ENCODE measurements at places on chromosomes 4 and X.

DNA sequence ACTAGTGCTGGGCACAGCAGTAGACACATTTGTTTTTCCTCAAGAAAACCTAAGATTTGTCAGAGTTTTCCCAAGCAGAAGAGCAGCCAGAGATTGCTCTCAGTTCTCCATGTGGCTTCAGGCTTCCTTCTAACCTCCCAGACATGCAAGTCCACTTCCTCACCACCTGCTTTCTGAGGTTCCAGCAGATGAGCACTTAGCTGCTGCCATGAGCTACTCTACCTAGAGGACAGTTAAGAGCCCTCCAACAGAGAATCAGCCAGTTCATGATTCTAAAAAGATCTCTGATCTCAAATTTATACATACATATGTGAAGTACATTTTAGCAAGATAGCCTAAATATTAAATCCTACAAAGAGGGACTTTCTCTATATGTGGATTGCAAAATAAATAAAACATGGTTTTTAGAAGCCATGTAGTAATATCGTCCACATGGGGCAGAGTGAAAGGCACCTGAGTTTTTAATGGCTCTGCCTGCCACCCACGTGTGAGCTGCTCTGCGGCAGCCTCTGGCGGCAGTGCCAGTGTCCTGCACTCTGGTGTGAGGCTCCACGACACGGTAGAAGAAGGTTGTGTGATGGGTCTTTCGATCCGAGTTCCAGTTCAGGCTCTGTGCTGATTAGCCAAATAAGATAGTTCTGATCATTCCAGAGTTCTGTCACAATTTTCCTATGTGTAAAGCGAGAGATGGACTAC is 10.3 kb downstream of the CYP4V2 start:
- peaks cover 12% of the 10 kb centered on the region for H3K36me3 ChIP-seq
- H3K4me1 ChIP-seq = no peaks in the 10 kb centered on the region
- no peak overlapping the region for H3K4me3 ChIP-seq
- H3K27me3 ChIP-seq = no peaks in the 10 kb centered on the region
- DNase-seq = no peak

- no peaks in the 10 kb centered on the region for H3K36me3 ChIP-seq
- no peaks in the 10 kb centered on the region for H3K4me1 ChIP-seq
- no peak overlapping the region for H3K4me3 ChIP-seq
- H3K27ac ChIP-seq = no peak overlapping the region
Measured at GRCh38 chr4:41713768-41714167, 34.8 kb downstream of the PHOX2B start.

- no peak for DNase-seq
- H3K4me3 ChIP-seq = no peak overlapping the region
- H3K27ac ChIP-seq = no peak overlapping the region
Measured at GRCh38 chr4:150382028-150382427, 199.9 kb upstream of the MAB21L2 start.

DNA sequence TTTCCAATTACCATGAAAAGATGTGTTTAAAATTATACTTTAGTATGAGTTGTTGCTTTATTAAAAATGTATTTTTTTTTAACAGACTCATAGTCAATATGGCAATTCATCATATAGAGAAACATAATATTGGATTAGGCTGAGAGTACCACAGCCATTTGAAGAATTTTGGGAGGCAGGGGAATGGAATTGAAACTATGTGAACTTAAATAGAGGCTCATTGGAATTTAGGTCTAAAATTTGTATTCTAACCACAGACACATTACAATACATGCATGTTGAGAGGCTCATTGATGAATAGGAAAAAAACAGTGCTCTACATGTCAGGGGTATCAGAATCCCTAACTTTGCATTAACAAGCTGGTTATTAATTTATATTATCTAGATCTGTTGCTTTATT is 269.6 kb downstream of the DKK2 start:
- no peaks in the 10 kb centered on the region for H3K4me1 ChIP-seq
- no peaks in the 10 kb centered on the region for H3K36me3 ChIP-seq
- DNase-seq = no peak
- no peak overlapping the region for H3K27ac ChIP-seq
- no peaks in the 10 kb centered on the region for H3K27me3 ChIP-seq

- no peaks in the 10 kb centered on the region for H3K36me3 ChIP-seq
- no peak for DNase-seq
- no peaks in the 10 kb centered on the region for H3K27me3 ChIP-seq
- no peak overlapping the region for H3K27ac ChIP-seq
- H3K4me3 ChIP-seq = no peak overlapping the region
- no peaks in the 10 kb centered on the region for H3K4me1 ChIP-seq
Measured at GRCh38 chr4:139575072-139575471, 19.1 kb upstream of the SETD7 start.

DNA sequence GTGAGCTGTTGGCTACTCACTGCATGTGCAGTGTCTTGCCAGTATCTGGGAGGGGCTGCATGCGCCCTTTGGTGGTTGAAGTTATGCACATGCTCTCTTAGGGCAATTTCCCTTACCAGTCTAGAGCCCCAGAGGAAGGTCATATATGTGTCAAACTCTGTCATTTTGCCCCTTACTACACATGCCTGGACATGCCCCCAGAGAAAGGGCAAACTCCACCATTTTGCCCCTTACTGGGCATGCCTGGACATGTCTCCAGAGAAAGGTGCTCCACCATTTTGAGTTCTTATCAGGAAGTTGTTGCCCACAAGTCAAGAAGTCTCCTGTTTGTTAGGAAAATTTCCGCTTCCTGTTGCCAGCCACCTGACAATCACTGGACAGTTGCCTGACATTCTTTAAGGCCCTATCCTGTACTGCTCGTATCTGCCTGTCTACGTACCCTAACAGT is 56.4 kb upstream of the PLAC8 start:
- H3K4me1 ChIP-seq = peaks cover 6% of the 10 kb centered on the region
- H3K4me3 ChIP-seq = no peak overlapping the region
- no peaks in the 10 kb centered on the region for H3K36me3 ChIP-seq
- H3K27ac ChIP-seq = no peak overlapping the region

DNA sequence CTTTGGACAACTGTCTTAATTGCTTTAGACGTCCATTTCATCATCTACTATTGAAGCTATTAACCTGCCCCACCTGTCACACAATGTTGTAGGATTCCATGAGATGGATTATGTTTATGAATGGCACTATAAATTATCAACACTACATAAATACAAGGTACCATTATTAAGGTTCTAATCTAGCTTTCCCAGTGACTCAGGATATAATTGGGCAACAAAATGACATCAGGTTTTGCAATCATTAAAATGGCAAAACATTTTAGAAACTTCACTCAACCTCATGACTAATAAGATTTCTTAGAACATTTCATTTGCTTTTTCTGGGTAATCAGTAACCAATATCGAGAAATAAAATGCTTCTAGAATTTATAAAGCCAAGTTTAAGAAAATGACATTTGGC is 9.2 kb downstream of the HOPX start:
- H3K4me1 ChIP-seq = no peaks in the 10 kb centered on the region
- H3K27me3 ChIP-seq = no peaks in the 10 kb centered on the region
- H3K36me3 ChIP-seq = no peaks in the 10 kb centered on the region

- no peaks in the 10 kb centered on the region for H3K36me3 ChIP-seq
- H3K4me3 ChIP-seq = no peak overlapping the region
- no peaks in the 10 kb centered on the region for H3K27me3 ChIP-seq
- H3K4me1 ChIP-seq = no peaks in the 10 kb centered on the region
Measured at GRCh38 chr4:161249779-161250440, 913.9 kb downstream of the FSTL5 start.

GRCh38 chr4:24973404-24973746 is 57.4 kb downstream of the LGI2 start:
- H3K4me3 ChIP-seq = no peak overlapping the region
- H3K27ac ChIP-seq = peak overlapping the region; percentile 71
- no peaks in the 10 kb centered on the region for H3K27me3 ChIP-seq

DNA sequence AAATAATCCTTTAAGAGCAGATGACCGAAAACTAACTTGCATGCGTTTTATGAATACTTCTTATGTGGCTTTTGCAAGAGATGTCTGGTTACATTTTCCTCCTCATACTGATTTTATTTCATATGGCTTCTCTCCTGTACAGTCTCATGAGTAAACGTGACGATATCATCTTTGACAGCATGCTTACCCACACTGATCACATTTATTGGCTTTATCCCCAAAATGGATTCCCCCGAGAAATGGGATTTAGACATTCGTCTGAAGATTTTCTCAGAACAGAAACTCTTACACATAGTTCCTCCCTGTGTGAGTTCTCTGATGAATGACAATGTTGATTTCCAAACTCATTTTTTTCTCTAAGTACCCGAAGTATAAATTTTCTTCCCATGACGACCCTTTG is 939.7 kb upstream of the LCORL start:
- H3K27me3 ChIP-seq = no peaks in the 10 kb centered on the region
- DNase-seq = no peak
- no peak overlapping the region for H3K27ac ChIP-seq
- no peak overlapping the region for H3K4me3 ChIP-seq
- H3K36me3 ChIP-seq = no peaks in the 10 kb centered on the region
- H3K4me1 ChIP-seq = no peaks in the 10 kb centered on the region

Data from lower lobe of right lung (tissue), 2 donors.